Mucosa of gallbladder (tissue), 1 donor: ENCODE measurements at places on chromosomes 1 and 21.
A peak's percentile ranks its signal among the peaks of the same experiment; 100 is the strongest.

- DNase-seq, result no peak
These were observed 564.2 kb downstream of the PTPRU start for GRCh38 chr1:29800522-29800956.

GRCh38 chr1:231313661-231314060 lies 24.0 kb downstream of the EXOC8 start:
- no peak for DNase-seq

- no peak for DNase-seq
These were observed 5.0 kb downstream of the CTBS start for GRCh38 chr1:84569216-84569615.

- peak; percentile 41 for DNase-seq
These were observed 7.1 kb upstream of the TPM3 start for GRCh38 chr1:154198756-154199562.

- no peak for DNase-seq
These were observed 9.6 kb downstream of the SLC37A1 start for GRCh38 chr21:42523211-42523610.

DNA sequence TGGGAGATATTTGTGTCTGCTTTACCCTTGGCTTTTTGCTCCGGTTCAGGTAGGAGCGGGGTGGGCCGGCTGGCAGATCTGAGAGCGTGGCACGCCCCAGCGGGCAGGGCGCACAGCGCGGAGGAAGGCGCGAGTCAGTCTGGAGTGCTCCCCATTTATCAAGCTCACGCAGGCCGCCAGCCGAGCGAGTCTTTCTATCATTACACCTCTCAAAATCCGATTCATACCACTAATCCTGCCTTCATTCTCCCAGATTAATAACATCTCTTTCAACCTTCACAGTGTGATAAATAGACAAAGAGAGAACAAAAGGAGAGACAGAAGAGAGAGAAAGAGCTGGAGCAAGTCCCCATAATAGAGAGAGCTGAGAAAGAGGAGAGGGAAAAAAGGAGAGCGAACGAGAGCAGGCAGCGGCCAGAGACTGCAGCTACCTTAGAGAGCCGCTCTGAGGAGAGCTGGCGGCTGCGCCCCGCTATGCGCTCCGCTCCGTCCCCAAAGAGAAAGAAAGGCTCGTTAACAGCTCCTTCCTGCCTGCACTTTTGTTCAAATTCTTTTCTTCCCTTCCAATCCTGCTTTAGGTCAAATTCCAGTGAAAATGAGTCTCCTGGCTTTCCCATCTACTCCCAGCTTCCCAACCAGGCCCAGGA lies 48.0 kb downstream of the DMAP1 start:
- DNase-seq, result no peak

GRCh38 chr1:219568733-219569132 lies 44.2 kb downstream of the ZC3H11B start:
- no peak for DNase-seq

GRCh38 chr1:56576880-56577405 lies 2.4 kb downstream of the PLPP3 start:
- no peak for DNase-seq

GRCh38 chr1:216175714-216176113 lies 247.5 kb downstream of the USH2A start:
- DNase-seq, result no peak

GRCh38 chr1:1540090-1540817 lies at the start of gene TMEM240:
TSS of gene TMEM240 (minus strand) at chr1:1540624. CDS start at chr1:1540346, 278 bp downstream.
- DNase-seq, result peak; percentile 64

- DNase-seq, result no peak
These were observed 21.0 kb downstream of the EXO1 start for GRCh38 chr1:241869022-241869421.

DNA sequence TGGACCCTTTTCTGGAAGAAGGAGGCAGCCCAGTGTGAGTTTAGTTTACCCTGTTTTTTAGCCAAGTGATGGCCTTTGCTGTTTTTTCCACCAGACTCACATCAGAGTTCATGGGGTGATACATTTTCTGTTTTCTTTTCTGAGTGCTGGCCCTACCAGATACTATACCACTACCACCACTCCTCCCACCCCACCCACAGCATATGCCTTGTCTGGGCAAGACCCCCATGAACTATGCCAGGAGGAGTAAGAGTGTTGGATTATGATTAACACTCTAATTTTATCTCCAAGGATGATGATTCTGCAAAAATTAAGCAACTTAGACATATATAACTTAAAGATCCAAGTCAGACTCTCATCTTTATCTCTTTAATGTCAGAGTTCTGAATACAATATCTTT lies 26.1 kb downstream of the FABP3 start:
- no peak for DNase-seq

DNA sequence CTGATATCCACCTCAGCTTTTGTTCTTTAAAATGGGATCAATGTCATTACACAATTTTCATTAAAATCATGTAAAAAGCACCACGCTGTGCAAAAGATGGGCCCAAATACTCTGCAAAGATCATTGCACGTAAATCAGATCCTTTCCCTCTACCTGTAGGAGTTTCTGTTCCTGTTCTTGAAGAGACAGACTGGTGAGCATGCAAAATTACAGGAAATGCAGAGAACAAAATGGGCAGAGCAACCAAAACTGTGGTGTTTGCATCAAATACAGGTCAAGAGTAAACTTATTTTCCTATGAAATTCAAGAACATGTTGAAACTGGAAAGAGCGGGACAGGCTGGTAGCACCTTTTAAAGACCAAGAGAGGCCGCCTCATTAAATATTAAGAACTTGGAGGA lies 294.9 kb upstream of the ADGRL2 start:
- no peak for DNase-seq

GRCh38 chr1:228430243-228430642 lies 13.6 kb upstream of the TRIM17 start:
- DNase-seq, result no peak

DNA sequence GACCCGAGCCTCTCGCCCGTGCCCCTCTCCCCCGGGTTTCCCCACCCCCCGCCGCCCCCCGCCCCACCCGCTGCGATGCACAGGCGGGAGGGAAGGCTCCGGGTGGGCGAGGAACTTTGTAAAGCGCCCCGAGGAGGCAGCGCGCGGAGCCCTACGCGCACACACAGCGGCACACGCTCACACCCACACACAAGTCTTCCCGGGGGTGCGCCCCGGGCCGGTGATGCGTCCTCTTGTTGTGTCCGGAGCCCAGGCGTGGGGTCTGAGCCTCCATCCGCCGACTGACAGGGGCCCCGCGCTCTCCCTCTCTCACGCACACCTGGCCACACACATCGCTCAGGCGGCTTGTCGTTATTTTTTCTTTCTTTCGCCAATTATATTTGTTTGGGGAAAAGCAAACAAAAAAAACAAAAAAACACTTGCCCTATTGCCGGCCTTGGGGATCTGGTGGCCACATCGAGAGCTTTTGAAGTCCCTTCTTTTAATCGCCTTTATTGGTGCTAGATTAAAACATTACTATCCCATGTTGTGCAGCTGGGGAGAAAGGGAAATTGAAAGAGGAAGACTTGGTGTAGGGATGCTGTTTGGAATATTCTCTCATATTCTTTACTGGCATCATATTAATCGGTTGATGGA lies 770 bp downstream of the NTNG1 start:
- DNase-seq, result no peak

GRCh38 chr1:37047542-37047941 lies 13.2 kb upstream of the GRIK3 start:
- no peak for DNase-seq

- DNase-seq, result no peak
These were observed at the start of gene PLEKHG5 for GRCh38 chr1:6491480-6491962. TSS of gene PLEKHG5 (minus strand) at chr1:6491667. CDS start at chr1:6477571, 14,096 bp downstream.

DNA sequence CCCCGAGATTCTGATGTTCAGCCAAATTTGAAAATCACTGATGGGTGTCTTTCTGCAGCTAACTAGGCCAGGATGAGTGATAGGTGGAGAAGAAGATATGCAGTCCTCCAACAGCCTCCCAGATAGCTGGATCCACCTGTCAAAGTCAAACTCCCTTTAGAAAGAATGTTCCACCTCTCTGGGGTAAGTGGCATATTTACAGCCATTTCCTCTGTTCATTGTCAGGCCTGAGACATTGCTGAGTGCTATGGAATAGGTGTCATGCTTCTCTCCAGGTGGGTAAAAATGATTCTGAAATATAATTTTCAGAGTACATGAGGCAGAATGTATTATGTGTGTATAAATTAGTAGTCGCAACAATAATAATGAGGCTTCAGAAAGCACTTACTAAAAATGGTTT lies 316.8 kb downstream of the TTLL7 start:
- DNase-seq, result no peak

DNA sequence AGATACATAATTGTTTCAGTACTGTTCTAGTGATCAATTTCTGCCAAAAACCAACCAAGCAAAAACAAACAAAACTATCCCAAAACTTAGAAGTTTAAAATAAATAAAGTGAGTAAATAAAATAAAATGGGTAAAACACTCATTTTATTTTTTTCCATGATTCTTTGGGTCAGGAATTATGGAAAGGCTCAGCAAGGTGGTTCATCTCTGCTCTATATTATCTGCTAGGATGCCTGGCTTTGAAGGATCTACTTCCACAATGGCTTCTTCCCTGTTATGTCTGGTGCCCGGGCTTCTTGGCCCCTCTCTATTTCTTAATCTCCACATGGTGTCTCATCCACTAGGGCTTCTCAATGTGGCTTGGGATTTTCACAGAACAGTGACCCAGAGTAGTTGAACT lies 29.1 kb upstream of the ADAMTS1 start:
- DNase-seq, result no peak

DNA sequence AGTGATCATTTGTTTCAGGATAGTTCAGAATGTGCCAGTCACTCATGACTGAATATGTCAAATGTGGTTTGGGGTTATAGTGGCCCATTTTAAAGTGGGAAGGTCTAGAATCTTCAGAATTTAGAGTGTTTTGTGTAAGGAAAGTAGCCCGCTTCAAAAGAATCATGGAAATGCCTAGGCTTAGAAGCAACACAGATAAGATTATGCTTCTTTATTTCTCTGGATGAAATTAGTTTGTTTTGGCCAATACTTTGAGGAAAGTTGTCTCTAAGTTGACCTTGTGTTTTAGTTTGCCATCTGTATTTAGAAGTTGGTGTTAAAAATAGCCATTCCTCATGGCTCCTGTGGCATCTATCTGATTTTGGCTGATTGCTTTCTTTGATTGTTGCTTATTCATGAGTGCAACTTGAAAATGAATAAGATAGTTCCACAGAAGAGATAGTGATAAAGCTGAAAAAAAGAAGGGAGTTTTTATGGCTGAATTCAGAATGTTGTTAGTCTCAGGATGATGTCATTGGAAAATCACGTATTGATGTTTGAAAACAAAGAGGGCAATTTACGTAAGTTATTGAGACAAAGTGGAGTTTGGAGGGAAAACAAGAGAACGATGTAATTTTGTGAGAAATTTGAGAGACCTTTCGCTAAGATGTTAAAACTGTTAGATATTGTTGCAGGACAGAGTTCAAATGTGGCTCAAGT lies 71.9 kb downstream of the PLA2G4A start:
- DNase-seq, result no peak

- no peak for DNase-seq
These were observed 21.1 kb downstream of the QSOX1 start for GRCh38 chr1:180175806-180176205.

DNA sequence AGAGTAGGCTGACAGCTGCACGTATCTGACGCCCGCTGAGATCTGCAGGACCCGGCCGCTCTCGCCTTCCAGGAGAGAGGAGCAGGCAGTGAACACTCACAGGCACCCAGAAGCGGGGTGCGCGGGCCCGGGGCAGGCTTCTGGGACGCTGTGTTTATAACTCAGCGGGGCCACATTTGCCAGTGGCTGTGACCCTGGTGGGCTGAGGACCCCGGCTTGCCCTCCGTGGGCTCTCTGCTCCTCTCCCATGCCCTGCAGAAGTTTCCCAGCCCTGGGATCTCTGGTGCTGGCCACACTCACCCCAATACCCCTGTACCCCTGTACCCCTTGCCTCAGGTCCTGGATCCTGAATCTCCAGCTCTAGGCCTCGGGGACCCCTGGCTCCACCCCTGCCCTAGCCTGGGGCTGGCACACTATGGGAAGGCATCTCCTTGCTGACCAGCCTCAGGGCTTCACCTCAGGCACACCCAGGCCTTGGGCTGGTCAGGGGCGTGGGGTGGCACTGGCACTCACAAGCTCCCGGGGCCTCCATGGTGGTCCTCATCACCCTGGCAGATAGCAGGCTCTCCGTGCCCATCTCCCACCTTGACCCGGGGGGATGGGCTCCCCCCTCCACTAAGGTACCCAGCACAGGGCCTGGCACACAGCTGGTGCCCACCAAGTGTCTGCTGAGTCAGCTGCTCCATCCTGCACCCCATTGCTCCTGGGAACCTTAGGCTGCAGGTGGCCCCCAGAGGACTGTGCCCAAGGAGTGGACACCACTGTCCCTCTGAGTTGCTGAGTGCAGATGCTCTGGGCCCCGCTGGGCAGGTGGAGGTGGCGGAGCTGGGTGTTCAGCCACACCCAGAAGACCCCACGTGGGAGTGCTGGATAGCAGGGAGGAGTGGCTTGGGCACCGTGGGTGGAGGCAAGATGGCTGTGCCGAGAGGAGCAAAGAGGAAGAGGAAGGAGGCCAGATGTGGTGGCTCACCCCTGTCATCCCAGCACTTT lies 32.4 kb downstream of the MORN1 start:
- no peak for DNase-seq

DNA sequence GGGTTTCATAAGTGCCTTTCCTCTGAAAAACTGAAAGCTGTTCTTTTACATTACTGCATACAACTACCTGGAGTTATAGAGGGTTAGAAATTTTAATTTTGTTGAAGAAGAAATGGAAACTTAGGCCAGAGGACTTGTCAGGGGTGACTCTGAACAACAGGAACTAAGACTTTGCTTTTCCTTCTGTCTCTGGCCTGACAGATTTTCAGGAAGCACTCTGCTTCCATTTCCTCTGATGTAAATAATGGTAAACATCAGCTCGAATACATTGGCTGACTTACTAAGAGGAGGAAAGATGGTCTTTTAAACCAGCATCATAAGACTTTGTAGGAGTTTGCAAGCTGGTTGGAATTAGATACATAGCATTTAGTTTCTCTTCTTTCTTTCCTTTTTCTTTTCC lies 27.1 kb upstream of the PLEKHM2 start:
- DNase-seq, result no peak

DNA sequence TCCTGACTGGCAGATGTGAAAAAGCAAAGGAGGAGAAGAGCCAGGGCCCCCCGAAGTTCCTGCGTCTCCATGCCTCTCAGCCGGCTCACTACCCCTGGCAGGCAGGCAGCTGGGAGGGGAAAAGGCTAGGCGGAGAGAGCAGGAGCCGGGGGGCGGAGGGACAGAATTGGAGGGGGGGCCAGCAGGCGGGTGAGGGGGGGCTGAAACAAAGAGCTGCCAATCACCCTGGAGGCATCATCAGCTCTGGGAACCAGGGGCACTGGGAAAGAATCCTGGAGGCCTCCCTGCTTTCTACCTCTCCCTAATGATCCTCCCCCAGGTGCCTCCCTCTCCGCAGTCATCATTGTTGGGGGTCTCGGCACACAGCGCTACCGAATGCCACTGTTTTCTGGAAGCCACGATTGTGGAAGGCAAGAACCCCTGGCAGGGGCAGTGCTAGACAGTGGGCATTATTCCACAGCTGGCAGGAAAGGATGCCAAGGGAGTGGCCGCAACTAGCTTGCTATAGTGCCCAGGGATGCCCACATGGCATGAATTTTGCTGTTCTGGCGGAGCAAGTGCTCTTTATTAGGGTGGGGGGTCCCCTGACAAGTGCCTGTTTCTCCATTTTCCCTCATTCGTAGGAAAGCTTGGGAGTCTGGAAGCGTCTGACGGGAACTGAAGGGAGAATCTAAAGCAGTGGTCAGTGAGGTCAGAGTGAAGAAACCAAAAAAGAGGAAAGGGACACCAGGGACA lies at the start of gene THBS3:
THBS3 (minus strand) TSS at position 92 of the 735 bp plus-strand sequence; CDS start at position 71, 21 bp downstream.
- no peak for DNase-seq
